ENCODE measurements at places on chromosomes 2 and 18. TPM values are rescaled to one million over a fixed set of nuclear protein-coding genes. Genes with fewer than 3 reads are reported as not detected.

The GPR45 gene
- not detected for total RNA-seq

The VWA3B gene
- total RNA-seq = not detected

The TNFRSF11A gene
- 7.8 TPM for total RNA-seq

The NEU2 gene
- not detected for total RNA-seq

The RBM44 gene
- 0.22 TPM for total RNA-seq

GRCh38 chr2:102043560-102043959 lies 51.8 kb downstream of the IL1R2 start:
- no peaks in the 10 kb centered on the region for H3K4me1 ChIP-seq
- no peak overlapping the region for H3K4me3 ChIP-seq
- DNase-seq = no peak
- no peaks in the 10 kb centered on the region for H3K27me3 ChIP-seq
- no peaks in the 10 kb centered on the region for H3K36me3 ChIP-seq

DNA sequence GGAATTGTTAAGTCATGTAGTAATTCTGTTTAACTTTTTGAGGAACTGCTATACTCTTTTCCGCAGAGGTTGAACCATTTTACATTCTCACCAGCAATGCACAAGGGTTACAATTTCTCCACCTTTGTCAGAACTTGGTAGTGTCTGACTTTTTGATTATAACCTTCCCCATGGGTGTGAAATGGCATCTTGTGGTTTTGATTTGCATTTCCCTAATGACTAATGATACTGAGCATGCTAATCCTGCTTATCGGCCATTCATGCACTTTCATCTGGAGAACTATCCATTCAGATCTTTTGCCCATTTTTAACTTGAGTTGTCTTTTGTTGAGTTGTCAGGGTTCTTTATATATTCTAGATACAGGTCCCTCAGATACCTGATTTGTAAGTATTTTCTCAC lies 47.2 kb downstream of the CYB5A start:
- no peak overlapping the region for H3K27ac ChIP-seq
- no peaks in the 10 kb centered on the region for H3K36me3 ChIP-seq
- DNase-seq = no peak
- no peaks in the 10 kb centered on the region for H3K27me3 ChIP-seq

- no peak for DNase-seq
- H3K27ac ChIP-seq = no peak overlapping the region
- no peaks in the 10 kb centered on the region for H3K36me3 ChIP-seq
- H3K27me3 ChIP-seq = no peaks in the 10 kb centered on the region
Observed at GRCh38 chr2:225171350-225171749, 129.1 kb upstream of the DOCK10 start.

DNA sequence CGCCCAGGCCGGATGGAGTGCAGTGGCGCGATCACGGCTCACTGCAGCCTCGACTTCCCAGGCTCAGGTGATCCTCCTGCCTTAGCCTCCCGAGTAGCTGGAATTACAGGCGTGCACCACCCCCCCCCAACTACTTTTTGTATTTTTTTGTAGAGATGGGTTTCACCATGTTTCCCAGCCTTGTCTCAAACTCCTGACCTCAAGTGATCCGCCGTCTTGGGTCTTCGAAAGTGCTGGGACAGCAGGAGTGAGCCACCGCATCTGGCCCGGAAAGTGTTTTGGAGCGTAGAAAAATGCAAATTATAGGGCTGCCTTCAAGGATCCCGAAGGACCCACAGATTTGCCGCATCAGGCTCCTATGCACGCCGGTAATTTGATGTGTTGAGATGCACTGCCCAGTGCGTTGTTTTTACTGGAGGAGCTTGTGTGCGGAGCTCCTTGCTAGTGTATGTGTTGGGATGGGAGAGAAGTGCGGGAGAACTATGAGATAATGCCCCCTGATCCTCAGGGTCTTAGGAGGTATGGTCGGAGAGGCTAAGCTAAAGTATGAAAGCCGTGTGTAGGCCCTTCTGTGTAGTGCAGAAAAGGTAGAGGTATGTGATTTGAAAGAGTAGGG lies 1.2 kb upstream of the CLASP1 start:
- H3K27ac ChIP-seq = peak overlapping the region; percentile 77
- H3K27me3 ChIP-seq = no peaks in the 10 kb centered on the region
- peak overlapping the region; percentile 96 for H3K4me3 ChIP-seq
- H3K4me1 ChIP-seq = no peaks in the 10 kb centered on the region

- H3K4me1 ChIP-seq = no peaks in the 10 kb centered on the region
- no peaks in the 10 kb centered on the region for H3K36me3 ChIP-seq
- no peak for DNase-seq
- H3K4me3 ChIP-seq = peak overlapping the region; percentile 87
Observed at GRCh38 chr2:149039213-149039724, 770 bp downstream of the LYPD6B start.

GRCh38 chr2:108145557-108146326 lies 94.0 kb upstream of the SULT1C3 start:
- no peak overlapping the region for H3K27ac ChIP-seq
- no peaks in the 10 kb centered on the region for H3K36me3 ChIP-seq
- H3K4me1 ChIP-seq = no peaks in the 10 kb centered on the region
- DNase-seq = no peak
- no peak overlapping the region for H3K4me3 ChIP-seq
- no peaks in the 10 kb centered on the region for H3K27me3 ChIP-seq

DNA sequence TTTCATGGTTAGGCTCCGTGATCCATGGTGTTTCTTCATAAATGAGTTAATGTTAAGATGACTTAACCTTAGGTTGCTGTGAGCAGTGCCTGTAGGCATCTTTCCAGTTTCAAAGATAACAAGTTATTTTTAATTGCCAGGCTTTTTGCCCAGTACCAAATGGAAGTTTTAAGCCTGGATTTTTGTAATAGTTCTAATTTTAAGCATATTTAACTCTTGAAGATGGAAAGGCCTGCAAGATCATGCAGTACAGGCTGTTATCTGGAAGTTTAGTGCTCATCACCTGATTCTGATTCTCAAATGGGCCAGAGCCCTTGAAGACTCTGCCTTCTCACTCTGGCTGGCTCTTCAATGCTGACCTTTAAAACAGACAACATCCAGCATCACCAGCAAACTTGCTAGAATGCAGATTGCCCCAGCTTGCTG lies 141.3 kb downstream of the NCK2 start:
- H3K27ac ChIP-seq = no peak overlapping the region
- no peak for DNase-seq
- no peaks in the 10 kb centered on the region for H3K4me1 ChIP-seq
- peaks cover 16% of the 10 kb centered on the region for H3K36me3 ChIP-seq

DNA sequence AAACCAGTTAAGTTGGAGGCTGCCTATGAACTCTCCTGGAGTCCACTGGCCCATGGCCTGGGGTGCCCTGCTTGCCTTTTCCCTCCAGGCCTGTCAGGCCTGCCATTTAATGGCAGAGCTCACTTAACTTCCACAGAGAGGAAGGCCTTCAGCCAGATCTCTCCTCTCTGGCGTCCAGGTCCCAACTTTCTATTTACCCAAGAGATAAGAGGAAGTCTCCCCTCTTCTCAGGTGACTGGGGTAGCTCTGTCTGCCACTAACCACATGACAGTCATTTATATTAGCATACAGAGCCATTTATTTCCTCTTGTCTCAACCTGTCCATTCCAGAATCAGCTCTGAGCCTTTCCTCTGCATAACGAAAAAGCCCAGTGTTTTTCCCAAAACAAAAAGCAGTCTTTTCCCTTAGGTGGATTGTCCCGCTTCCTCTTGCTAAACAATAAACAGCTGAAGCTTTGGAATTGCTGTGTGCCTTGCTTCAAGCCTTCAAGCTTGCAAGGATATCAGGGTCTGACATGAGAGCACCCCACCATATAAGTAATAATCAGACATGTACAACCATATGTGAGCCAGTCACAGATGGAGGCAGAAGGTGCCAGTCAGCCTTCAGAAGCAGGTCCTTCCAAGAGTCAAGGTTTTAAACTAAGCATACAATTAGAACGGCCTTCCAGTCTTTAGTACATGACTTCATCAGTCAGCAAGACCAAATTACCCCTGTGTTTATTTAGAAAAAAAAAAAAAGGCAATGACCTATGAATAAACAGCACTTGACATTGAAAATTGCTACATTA lies 71.2 kb upstream of the STPG4 start:
- H3K27ac ChIP-seq = no peak overlapping the region
- H3K36me3 ChIP-seq = no peaks in the 10 kb centered on the region
- H3K4me3 ChIP-seq = no peak overlapping the region
- no peaks in the 10 kb centered on the region for H3K27me3 ChIP-seq
- no peak for DNase-seq
- H3K4me1 ChIP-seq = no peaks in the 10 kb centered on the region

GRCh38 chr18:64929036-64929435 lies 780.1 kb upstream of the LINC00305 start:
- no peak overlapping the region for H3K4me3 ChIP-seq
- no peak for DNase-seq
- H3K36me3 ChIP-seq = no peaks in the 10 kb centered on the region
- H3K4me1 ChIP-seq = no peaks in the 10 kb centered on the region
- H3K27me3 ChIP-seq = no peaks in the 10 kb centered on the region

DNA sequence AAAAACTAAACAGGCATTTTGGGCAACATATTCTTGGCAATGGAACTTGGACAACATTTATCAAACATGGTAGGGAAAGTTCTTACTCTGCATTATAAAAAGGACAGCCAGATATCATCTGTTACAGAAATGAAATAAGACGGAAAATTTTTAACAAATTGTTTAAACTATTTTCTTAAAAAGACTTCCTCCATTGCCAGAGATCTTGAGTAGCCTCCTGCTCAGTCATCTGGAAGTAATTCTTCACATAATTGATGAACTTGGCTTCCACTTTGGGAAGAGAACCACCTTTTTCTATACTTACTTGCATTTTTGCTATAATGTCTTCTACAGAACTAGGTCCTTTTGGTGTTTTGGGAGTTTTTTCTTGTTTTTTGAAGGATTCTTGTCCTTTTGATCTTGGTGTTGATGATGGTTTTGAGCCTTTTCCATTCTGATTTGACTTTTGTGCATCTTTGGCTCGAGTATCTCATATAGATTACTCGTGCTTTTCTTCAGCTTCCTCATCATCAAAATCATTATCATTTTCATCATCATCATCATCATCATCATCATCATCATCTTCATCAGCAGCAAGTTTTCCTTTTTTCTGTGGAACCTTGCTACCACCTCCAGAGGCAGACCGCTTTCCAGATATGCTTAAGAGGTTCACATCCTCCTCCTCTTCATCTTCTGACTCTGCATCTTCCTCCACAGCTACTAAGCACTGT lies 66.2 kb downstream of the CD28 start:
- no peak overlapping the region for H3K27ac ChIP-seq
- no peaks in the 10 kb centered on the region for H3K4me1 ChIP-seq
- DNase-seq = no peak

- H3K27ac ChIP-seq = no peak overlapping the region
- no peaks in the 10 kb centered on the region for H3K4me1 ChIP-seq
- H3K27me3 ChIP-seq = no peaks in the 10 kb centered on the region
Observed at GRCh38 chr2:6730003-6730402, 135.7 kb downstream of the CMPK2 start.

DNA sequence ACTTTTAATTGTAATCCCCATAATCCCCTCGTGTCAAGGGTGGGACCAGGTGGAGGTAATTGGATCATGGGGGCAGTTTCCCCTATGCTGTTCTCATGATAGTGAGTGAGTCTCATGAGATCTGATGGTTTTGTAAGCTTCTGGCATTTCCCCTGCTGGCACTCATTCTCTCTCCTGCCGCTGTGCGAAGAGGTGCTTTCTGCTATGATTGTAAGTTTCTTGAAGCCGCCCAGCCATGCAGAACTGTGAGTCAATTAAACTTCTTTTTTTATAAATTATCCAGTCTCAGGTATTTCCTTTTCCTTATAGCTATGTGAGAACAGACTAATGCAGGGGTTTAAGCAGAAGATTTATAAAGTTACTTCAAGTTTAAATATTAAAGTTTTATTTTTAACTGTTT lies 655.2 kb downstream of the EPHA4 start:
- no peak overlapping the region for H3K4me3 ChIP-seq
- no peak for DNase-seq
- no peaks in the 10 kb centered on the region for H3K4me1 ChIP-seq
- H3K27ac ChIP-seq = no peak overlapping the region
- H3K27me3 ChIP-seq = no peaks in the 10 kb centered on the region

GRCh38 chr2:218228366-218229090 lies 11.5 kb downstream of the ARPC2 start:
- no peaks in the 10 kb centered on the region for H3K27me3 ChIP-seq
- H3K36me3 ChIP-seq = peaks cover 77% of the 10 kb centered on the region
- no peak overlapping the region for H3K27ac ChIP-seq

GRCh38 chr2:85180322-85181133 lies 47.3 kb downstream of the TCF7L1 start:
- H3K4me1 ChIP-seq = peaks cover 27% of the 10 kb centered on the region
- H3K4me3 ChIP-seq = peak overlapping the region; percentile 71
- no peaks in the 10 kb centered on the region for H3K27me3 ChIP-seq
- no peak overlapping the region for H3K27ac ChIP-seq
- H3K36me3 ChIP-seq = peaks cover 22% of the 10 kb centered on the region

DNA sequence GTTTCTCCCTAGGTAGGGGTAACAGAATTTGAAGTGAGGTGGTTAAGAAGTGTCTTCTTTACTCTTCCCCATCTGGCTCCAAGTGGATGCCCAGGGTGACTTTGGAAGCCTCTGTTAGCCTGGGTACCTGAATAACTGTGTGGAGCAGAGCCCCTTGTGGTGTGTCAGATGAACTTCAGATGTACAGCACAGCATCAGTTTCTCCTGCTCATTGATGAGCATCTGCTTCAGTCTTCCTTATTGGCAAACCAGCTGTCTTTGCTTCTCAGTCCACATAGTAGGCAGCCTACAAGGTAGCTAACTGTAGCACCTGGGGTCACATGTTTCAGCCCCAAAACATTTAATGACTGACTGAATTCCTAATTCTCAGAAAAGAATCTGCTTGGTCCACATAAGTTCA lies 56.2 kb upstream of the ATP8B1 start:
- DNase-seq = peak; percentile 41
- H3K4me1 ChIP-seq = no peaks in the 10 kb centered on the region
- H3K4me3 ChIP-seq = no peak overlapping the region

- peaks cover 2% of the 10 kb centered on the region for H3K36me3 ChIP-seq
- H3K27me3 ChIP-seq = no peaks in the 10 kb centered on the region
- H3K27ac ChIP-seq = no peak overlapping the region
- H3K4me1 ChIP-seq = no peaks in the 10 kb centered on the region
Observed at GRCh38 chr2:71477231-71477691, 23.9 kb downstream of the DYSF start.

DNA sequence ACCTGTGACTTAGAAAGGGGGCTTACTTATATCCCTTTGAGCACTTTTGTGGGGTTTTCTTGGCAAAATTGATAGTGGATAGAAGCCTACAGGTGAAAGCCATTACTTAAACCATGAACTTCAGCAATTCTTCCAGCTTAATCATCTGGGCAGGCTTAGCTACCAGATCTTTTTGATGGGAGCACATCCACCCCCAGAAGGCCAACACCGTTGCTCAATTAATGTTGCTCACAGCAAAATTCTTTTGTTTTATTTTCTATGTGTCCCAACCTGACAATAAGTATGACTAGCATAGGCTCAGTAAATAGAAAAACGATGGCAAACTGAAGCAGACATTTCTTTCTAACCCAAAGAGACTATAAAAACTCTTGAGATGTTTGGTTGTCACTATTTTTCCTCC lies 269.4 kb upstream of the TCF4 start:
- H3K27me3 ChIP-seq = no peaks in the 10 kb centered on the region
- H3K4me3 ChIP-seq = no peak overlapping the region
- no peaks in the 10 kb centered on the region for H3K4me1 ChIP-seq
- no peaks in the 10 kb centered on the region for H3K36me3 ChIP-seq
